Lung microvascular endothelial cell (primary cell): ENCODE measurements at places on chromosomes 1 and 21. TPM values are rescaled to one million over a fixed set of nuclear protein-coding genes. Genes with fewer than 3 reads are reported as not detected.

The TUFT1 gene
- total RNA-seq, result 2.6 and 4.8 TPM in 2 replicates

The NAXE gene
- 56.2 and 58.5 TPM in 2 replicates for total RNA-seq

The GNAT2 gene
- under 0.01 and 0.22 TPM in 2 replicates for total RNA-seq

The AMPD1 gene
- not detected in 2 replicates for total RNA-seq

The MYBPH gene
- not detected in 2 replicates for total RNA-seq

The CD52 gene
- not detected in 2 replicates for total RNA-seq
